NAMALWA (cell line): ENCODE measurements at places on chromosomes 13 and 19.

DNA sequence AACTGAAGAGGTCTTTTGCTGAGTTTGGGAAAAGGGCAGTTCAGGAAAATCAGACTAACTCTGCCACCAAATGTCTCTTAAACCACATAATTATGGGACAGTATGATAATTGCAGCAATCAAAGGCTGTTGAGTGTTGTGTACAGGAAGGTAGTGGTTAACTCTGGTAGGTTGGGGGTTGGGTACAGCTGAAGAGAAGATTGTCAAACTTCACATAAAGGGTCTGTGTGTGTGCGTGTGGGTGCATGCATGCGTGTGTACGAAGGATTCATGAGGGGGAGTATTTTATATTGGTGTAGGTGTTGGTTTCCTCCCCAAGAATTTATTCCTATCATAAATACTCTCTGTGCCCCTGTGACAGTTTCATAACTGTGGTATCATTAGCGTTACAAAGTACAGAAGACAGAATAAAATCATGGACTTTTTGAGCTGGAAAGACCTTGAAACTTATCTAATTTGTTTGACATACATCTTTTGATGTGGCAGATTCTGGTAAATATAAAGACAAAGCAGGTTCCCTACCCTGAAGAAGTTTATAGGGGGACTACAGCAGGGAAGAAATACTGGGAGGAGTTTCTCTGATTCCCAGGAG is 94.1 kb downstream of the PCCA start:
- DNase-seq, result no peak

DNA sequence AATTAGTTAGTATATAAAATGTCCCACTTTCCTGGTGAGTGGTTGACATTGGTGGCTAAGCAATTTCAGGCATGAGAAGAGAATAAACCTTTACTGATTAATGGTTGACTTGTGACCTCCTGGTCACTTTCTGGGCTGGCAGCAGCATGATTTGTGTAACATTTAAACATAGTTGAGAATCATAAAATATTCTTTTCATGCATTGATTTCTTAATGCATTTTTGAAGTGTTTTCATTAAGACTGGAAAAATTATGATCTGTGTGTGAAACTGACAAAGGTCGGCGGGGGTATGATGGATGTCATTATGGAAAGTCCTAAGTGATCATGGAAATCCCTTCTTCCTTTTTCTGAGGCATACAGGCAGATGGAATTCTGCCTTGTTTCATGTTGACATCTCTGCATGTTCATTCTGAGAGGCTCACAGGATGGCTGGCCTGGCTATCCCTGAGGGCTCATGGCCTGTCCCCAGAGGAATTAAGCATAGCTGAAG is 98.7 kb upstream of the RNF113B start:
- no peak for DNase-seq

DNA sequence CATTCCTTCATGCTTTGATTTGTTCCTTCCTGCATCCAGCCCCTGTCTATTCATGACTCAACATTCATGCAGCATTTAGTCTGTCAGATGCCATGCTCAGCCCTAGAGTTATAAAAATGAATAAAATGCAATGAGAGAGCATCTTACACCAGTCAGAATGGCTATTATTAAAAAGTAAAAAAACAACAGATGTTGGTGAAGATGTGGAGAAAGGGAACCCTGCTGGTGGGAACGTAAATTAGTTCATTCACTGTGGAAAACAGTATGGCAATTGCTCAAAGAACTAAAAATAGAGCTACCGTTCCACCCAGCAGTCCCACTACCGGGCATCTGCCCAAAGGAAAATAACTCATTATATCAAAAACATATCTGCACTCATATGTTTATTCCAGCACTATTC is 70.0 kb upstream of the GTF3A start:
- no peak for DNase-seq

DNA sequence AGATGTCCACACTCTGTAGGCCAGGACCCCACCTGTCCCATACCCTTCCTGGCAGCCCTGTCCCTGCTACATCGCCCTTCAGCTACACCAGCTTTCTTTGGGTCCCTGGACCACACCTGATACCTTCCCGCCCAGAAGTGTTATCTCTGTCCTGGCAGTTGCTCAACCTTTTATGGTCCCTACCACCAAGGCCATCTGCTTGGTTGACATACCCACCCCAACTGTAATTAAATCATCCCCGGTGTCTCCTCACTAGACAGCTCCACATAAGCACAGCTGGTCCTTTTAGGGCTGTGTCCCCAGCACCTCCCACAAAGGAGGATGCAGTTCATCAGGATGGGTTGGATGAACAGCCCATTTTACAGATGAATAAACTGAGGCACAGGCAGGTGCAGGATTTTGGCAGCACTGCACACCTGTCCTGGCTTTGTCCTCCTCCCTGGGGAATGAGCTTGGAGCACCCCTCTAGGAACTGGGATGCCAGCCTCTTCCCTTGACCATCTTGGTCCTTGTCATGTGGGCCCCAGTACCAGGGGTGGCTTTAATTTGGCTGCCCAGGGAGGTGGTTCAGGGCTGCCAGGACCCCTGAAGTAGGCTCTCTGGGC is 12.9 kb downstream of the NACC1 start:
- DNase-seq, result no peak

DNA sequence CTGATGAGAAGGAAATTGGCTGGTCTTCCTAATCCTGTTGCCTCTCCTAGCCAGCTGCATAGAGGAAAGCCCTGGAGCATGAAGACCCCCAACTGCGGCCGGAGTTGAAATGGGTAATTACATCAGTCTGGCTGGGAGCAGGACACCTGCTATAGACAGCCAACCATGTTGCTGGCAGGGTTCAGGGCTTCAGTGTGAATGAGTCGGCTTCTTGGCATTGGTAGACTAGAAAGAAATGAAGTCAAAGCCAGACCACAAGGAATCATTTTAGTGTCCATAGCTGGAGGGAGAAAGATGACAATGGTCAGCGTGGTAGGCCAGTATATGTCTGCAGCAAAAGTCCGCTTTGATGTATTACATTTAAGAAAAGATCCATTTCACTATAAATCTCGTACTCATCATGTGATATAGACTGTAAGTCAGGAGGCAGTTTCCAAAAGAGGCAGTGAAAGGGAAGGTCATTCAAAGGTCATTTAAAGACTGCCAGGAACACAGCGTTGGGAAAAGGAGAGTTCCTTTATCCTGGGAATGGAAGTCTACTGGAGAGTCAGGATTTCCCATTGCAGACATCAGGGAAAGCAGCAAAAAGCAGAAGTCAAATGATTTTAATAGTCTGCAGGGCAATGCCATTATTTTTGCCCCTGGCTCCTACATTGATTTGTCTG is 262.7 kb downstream of the DNAJC15 start:
- DNase-seq, result no peak

GRCh38 chr19:36246006-36246481 is 31.1 kb downstream of the ZNF146 start:
- DNase-seq, result no peak

- DNase-seq, result no peak
Observed at GRCh38 chr19:44876930-44877535, 14.0 kb upstream of the TOMM40 start.

DNA sequence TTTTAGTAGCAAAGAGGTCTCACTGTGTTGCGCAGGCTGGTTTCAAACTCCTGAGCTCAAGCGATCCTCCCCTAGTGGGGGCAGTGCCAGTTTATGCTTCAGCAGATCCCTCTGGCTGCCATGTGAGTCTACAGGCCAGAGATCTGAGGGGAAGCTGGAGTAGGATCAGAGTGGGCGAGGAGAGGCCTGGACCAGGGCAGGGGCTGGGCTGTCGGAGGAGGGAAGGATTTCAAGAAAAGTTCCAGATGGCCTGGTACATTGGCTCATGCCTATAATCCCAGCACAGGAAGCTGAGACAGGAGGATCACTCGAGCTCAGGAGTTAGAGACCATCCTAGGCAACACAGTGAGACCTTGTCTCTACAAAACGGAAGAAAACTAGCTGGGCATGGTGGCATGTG is 9.8 kb downstream of the DHX34 start:
- no peak for DNase-seq

DNA sequence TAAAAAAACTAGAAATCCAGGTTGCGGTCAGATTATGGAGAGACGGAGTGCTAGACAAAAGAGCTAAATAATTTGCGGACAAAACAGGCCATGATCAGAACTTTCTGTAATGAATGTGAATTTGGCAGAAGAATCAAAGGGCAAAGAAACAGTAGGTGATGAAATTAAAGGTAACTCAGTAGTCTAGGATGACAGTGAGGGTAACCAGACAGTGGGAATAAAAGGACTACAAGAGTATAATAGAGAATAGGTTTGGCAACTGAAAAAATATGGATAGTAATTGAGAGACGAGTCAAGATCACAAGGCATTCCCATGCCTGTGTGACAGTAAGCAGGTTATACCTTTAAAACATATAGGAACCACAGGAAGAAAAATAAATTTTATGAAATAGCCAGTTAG is 35.9 kb downstream of the CAB39L start:
- no peak for DNase-seq

GRCh38 chr19:2567996-2568395 is 92.1 kb downstream of the GADD45B start:
- no peak for DNase-seq

GRCh38 chr13:41178040-41178439 is 16.3 kb downstream of the KBTBD7 start:
- no peak for DNase-seq

- peak; percentile 44 for DNase-seq
Observed at GRCh38 chr19:42066075-42066754, 3.8 kb downstream of the GRIK5 start.

- DNase-seq, result no peak
Observed at GRCh38 chr13:40271271-40271885, 395.1 kb downstream of the FOXO1 start.

- no peak for DNase-seq
Observed at GRCh38 chr19:27753622-27754021, 1459.3 kb downstream of the UQCRFS1 start.

- DNase-seq, result no peak
Observed at GRCh38 chr13:36673838-36674326, at the start of gene SERTM1. Gene SERTM1 (plus strand): TSS chr13:36674020. CDS start chr13:36695079, 21,059 bp downstream.

- DNase-seq, result peak; percentile 85
Observed at GRCh38 chr13:76886292-76887075, at the start of gene KCTD12. Gene KCTD12 (minus strand): TSS chr13:76886405. CDS start chr13:76886148, 257 bp downstream.

GRCh38 chr19:28504727-28505126 is 708.2 kb downstream of the UQCRFS1 start:
- DNase-seq, result no peak

- no peak for DNase-seq
Observed at GRCh38 chr13:83332751-83333150, 549.5 kb downstream of the SLITRK1 start.

- no peak for DNase-seq
Observed at GRCh38 chr19:5558101-5558621, 9.6 kb downstream of the TINCR start.
